ENCODE measurements at places on chromosomes 5 and 9.

- DNase-seq = no peak
Observed at GRCh38 chr9:16864649-16865434, 5.6 kb downstream of the BNC2 start.

DNA sequence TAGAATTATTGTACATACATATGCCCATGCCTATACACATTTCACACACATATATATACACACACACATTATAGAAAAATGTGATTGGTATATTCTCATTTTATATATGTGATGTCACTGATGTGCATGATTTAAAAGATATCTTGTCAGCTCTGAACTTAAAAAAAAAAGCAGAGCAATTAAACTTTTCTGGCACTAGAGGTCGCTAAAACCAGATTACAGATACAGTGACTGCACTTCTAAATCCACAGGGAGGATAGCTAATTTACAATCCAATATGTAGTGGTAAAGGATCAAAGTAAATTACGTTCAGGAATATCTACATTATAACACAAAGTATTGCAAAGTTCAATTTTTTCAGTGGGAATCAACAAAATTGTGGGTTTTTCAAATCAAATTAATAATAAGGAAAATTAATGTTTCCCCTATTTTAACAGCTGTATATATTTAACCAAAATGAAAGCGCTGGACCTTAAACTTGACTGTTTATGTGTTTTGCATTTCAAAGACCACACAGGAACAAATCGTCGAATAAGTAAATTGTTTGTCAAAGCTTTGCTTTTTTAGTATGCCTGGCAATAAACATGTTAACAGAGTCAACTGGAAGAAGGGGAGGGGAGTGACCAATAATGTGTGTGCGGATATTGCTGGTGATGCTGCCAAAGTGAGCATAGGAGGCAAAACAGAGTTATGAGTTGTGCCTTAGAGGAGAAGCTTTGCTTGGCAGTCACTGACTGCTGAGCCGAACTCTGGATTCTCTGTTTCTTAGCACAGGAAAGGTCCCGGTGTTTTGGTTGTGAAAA, 1201.4 kb upstream of the C9orf72 start:
- DNase-seq = no peak

GRCh38 chr5:133489632-133490031, 122.7 kb downstream of the FSTL4 start:
- DNase-seq = no peak

- DNase-seq = no peak
Observed at GRCh38 chr5:20524991-20525529, 537.1 kb upstream of the CDH18 start.

GRCh38 chr5:80863708-80864107, 96.5 kb upstream of the RASGRF2 start:
- DNase-seq = no peak

DNA sequence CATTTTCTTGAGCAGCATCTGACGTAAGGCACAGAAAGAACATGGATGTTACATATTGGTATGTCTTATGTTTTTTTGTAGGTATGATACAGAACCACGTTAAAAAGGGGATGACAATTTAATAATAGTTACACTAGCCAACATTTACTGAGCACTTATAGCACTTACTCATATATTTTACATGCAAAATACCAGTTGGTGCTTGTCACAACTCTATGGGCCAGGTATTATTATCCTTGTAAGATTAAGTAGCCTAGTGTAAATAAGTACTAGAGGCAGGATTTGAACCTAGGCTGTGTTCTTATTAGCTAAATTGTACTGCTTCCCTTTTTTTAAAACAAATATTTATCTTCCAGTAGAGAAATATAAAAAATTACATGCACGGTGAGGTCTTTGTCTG, 83.5 kb downstream of the RANBP17 start:
- DNase-seq = no peak

- DNase-seq = no peak
Observed at GRCh38 chr9:129608561-129609481, 12.1 kb downstream of the C9orf50 start.

DNA sequence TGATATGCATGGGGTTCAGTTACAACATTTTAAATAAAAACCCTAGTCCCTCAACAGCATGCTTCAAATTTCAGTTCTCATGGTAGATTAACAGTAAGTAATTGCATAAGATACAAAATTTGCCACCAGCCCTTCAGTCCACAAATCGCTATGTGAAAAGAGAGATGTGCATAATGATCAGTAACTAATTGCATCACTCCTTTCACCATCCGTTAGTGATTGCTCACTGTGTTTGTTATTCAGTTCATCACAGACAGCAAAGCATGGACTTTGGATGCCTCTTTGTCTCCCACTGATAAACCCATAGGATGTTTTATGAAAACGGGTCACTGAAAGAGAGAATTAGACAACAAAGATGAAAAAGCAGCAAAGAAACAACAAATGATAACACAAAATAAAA, 103.2 kb downstream of the MCTP1 start:
- DNase-seq = no peak

DNA sequence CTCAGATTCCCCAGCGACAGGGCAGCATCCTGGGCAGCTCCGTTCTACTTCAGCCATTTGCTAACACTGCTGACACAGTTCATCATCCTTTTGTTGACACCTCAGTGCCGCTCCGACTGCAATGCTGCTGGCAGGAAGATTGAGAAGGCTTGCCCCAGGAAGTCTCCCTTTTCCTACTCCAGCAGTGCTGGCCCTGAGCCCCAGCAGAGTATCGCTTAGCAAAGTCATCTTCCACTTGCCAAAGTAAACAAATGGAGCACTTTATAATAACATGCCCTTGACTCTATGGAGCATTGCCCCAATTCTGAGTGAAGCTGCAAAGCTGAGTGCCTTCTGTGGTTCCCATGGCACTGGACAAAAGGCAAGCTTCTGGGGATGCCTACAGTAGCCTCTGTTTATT, 32.2 kb downstream of the PRLR start:
- no peak for DNase-seq

- DNase-seq = no peak
Observed at GRCh38 chr5:116386633-116387032, 188.0 kb downstream of the SEMA6A start.

- DNase-seq = no peak
Observed at GRCh38 chr9:70044490-70045307, 1.1 kb downstream of the MAMDC2 start.

GRCh38 chr5:176810081-176810597, at the start of gene UNC5A:
TSS of gene UNC5A (plus strand) at chr5:176810559. CDS start at chr5:176810751, 192 bp downstream.
- DNase-seq = no peak

DNA sequence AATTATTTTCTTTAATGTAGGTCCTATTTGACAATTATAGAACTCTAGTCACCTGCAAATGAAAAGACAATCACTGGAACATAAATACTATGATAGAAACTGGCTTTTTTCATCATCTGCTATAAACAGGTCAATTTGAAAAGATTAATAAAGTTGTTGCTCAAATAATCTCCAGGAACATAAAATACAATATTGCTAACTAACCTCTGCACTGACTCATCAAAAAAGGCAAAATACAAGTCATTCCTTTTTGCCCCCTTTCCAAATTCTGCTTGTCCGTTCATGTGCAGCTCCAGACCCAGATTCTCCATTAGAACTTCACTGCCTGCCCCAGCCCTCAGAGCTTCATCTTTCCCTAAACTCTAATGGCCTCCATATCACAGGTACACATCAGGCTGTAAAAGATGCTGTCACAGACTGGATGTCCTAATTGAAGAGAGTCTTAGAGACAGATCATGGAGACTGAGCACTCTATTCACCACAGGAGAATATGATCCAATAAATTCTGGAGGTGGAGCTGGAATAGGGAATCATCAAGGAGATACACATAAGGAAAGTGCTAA, 1.6 kb downstream of the DCTN4 start:
- DNase-seq = no peak

GRCh38 chr5:145589063-145589462, 246.1 kb downstream of the PRELID2 start:
- no peak for DNase-seq

DNA sequence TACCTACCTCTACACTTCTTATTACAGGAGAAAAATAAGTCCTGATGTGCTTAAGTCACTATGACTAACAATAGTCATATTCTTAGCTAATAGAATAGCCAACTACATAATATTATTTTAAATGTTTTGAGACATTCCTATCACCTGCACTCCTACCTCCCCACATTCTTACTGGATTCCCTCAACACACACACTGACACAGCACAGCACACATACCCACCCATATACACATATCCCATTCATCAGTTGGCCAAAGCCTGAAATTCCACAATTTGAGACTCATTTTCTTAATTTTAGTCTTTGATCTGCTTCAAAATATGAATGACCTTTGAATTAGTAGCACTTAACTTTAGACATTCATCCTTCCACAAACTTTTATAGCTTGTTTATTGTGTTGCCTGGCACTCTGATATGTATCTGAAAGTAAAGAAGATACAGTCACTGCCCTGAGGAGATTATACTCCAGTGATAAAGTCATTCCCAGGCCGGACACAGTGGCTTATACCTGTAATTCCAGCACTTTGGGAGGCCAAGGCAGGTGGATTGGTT, 168.3 kb upstream of the RASA1 start:
- no peak for DNase-seq

GRCh38 chr5:32785611-32786254, 74.6 kb downstream of the NPR3 start:
- no peak for DNase-seq

GRCh38 chr9:76528642-76529190, 69.7 kb downstream of the GCNT1 start:
- DNase-seq = no peak

DNA sequence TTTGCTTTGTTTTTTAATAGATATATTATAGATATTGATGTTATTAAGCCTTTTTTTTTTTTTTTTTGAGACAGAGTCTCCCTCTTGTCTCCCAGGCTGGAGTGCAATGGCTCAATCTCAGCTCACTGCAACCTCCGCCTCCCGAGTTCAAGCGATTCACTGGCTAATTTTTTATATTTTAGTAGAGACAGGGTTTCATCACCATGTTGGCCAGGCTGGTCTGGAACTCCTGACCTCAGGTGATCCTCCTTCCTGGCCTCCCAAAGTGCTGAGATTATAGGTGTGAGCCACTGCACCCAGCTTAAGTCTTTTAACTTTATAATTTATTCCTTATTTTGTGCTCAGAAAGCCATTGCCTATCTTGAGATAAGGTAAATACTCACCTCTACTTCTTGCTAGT, 24.2 kb upstream of the RAD23B start:
- no peak for DNase-seq
